Activated CD4-positive, alpha-beta T cell treated with anti-CD3 and anti-CD28 coated beads, Interleukin-2, amount 10 ng/mL, durations not matched to agents 7 days and 5 days (primary cell): ENCODE measurements at places on chromosomes 7 and 10.

DNA sequence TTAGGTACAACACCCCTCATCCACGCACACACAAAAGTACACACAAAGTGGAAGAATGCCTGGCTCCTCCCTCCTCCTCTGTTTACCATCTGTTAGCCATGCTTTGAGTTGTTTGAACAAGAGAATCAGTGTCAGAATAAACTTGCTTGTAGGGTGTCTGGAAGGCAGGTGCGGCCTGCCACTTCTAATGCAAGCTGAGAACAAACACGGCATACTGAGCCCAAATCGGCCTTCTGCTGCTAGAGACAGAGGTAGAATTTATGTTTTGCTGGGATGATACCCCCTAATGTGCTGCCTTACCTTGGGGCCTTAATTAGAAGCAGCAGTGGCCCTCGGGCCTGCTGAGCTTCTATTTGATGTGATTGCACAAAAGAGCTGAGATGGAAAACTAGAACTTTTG lies 24.9 kb upstream of the FAM180A start:
- DNase-seq = no peak

- no peak for DNase-seq
Observed at GRCh38 chr7:5203183-5203537, 13.1 kb downstream of the WIPI2 start.

GRCh38 chr7:36303202-36304098 lies 86.2 kb upstream of the ANLN start:
- DNase-seq = no peak

DNA sequence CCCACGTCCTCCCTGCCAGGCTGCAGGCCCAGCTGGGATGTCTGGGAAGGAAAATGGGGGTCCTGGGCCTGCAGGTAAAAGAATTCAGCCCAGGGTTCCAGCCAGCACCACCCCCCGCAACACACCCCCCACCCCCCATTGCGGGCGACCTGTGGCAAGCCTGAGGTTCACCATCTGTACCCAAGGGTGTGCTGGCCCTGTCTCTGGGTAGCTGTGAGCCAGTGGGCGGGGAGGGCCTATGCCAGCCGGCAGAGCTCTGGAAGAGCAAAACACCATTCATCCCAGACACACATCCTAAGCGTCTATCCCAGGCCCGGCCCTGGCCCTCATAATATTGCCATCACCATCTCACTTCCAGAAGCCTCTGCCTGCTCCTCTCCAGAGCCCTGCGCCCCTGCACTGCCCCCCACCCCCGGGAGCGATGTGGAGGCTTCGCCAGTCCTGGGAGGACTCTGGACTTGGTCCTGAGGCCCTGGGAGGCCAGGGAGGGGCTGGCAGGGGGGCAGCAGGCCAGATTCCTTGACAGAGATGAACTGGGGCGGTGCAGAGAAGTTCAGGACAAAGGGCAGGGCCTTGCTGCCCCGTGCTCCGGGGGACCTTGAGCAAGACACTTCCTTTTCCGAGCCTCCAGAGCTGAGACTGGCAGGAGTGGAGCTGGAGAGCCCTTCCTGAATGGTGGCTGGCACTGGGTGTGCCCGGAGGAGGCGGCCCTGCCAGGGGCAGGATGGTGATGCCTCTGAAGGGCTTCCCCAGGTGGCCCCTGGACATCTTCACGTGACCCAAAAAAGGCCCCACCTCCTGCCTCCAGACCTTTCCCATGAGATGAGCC lies 8.7 kb upstream of the TTYH3 start:
- no peak for DNase-seq

GRCh38 chr10:12644380-12645144 lies 295.2 kb downstream of the CAMK1D start:
- no peak for DNase-seq

GRCh38 chr10:36256948-36257356 lies 614.9 kb upstream of the FZD8 start:
- DNase-seq = no peak

- no peak for DNase-seq
Observed at GRCh38 chr10:128295003-128295402, 168.8 kb upstream of the MKI67 start.

GRCh38 chr10:14477408-14477710 lies 146.6 kb upstream of the FRMD4A start:
- no peak for DNase-seq

GRCh38 chr10:116744163-116744753 lies 1.9 kb upstream of the HSPA12A start:
- DNase-seq = no peak

DNA sequence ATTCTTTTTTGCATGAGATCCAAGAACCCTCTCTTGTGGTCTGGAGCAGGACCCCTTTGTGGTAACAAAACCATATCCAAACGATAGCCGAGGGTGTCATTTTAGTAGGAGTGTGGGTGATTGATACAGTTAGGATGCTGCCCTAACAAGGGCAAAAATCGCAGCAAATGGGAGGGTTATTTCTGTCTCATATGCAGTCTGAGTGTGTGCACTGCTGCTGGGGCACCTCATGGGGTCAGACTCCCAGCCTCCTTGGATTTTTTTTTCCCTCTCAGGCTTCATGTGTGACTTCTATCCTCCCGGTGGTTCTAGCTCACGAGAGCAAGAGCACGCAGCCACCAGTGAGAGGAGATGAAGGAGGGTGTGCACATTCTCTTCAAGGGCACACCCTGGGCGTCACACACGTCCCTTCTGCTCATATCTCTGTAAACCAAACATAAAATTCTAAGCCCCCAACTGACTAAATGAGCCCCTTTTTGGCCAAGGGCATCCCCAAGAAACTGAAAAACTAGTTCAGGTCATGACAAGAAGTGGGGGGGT lies 28.6 kb upstream of the IL15RA start:
- no peak for DNase-seq

- no peak for DNase-seq
Observed at GRCh38 chr10:122190176-122190943, 80.7 kb upstream of the BTBD16 start.

- no peak for DNase-seq
Observed at GRCh38 chr7:143885951-143886350, 16.0 kb downstream of the TCAF1 start.

GRCh38 chr10:22629126-22629525 lies 85.3 kb downstream of the PIP4K2A start:
- DNase-seq = no peak

DNA sequence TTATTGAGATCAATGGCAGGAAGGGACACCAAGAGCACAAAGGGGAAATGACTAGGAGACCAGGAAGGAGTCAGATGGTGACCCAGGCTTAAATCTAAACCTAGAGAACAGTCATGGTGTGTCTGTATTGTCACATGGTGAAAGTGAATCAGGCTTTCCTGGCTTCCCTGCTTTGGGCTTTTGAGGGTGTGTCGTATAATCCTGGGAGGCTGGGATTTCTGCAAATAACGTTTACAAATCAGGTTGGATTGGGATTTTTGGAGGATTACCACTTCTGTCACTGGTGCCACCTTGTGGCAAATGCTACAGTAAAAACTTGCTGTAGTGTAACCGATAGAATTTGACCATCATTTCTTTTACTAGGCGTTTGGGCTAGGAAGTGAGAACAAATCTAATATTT lies 502.6 kb downstream of the NRG3 start:
- DNase-seq = no peak

- DNase-seq = no peak
Observed at GRCh38 chr10:58743466-58744115, 230.9 kb downstream of the BICC1 start.

DNA sequence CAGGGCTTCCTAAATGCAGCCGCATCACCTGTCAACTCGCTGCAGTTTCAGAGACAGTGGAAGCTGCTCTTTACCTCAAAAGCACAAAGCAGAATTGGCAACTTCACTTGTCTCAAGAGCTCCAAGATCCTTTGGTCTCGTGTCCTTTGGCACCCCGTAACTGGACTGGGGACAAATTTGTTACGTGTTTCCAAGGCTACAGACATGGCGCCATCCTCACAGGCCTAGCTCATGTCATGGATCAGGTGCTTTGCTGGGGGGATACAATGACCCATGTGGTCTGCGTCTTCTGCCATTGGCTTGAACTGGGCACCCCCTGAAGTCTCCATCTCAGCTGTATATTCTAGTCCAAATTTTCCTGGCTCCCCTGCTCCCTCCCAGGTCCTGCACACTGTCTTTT lies 48.6 kb downstream of the CHST3 start:
- no peak for DNase-seq

GRCh38 chr7:41029072-41029499 lies 673.8 kb downstream of the INHBA start:
- no peak for DNase-seq

DNA sequence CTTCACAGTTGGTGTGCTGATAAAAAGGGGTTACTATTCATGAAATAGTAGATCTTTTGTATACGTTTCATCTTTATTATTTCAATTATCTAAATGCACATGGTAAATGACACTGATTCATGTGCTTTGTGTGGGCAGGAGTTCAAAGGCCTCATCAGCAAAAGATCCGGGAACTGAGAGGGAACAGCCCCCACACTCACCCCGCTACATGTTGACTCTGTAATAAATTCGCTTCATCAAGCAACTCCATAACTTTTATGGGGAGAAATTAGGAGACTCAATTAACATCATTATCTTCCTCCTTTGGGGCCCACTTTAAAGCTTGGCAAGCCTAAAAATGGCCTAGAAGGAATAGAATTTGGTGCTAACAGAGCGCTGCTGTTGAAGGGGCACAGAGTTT lies 250.7 kb upstream of the BMPER start:
- no peak for DNase-seq

- DNase-seq = no peak
Observed at GRCh38 chr10:88920986-88921593, 31.5 kb downstream of the ACTA2 start.

DNA sequence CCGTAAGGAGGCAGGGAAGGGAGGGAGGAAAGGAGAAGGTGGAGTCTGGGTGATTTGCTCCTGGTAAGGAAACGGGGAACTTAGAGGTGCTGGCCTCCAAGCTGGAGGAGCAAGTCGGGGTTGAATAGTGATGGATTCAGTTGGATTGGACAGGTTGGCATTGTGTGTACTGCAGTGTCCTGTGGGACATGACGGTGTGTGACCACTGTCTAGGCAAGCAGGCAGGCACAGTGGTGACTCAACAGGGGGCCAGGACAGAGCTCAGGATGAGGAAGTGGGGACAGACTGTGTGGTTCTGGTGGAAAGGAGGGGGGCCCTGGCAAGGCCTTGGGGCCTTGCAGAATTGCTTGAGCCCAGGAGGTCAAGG lies 48.8 kb downstream of the COL26A1 start:
- DNase-seq = no peak

- DNase-seq = no peak
Observed at GRCh38 chr7:27991006-27991528, 189.5 kb downstream of the JAZF1 start.

DNA sequence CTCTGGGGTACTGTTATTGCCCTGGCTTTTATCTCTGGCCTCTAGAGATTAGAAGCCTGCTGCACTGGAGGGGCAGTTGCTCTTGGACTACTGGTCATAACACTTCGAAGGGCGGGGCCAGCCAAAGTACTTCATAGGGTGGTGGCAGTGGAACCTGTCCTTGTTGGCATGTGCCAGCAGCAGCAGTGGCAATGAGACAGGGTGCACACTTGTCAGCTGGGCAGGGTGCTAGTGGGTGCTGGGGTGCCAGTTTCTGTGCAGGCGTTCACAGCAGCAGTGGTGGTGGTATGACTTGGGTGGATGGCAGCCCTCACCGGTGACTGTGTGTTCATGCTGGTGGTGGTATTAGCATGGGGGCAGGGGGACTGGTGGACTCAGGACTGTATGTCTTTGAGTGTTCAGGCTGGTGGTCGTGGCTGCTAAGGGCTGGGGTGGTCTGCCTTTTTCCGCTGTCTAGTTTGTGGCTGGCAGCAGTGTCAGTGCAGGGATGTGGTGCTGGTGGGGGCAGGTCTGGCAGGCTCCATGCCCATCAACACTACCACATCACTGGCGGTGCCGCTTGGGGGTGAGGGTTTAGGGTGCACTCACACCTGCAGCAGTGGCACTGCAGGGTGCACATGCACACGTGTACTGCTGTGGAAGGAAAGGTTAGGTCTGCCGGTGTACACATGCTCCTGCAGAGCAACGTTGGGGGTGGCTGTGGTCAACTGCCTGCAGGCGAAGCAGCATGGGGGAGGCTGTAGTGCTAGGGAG lies 176.1 kb upstream of the CDC14C start:
- no peak for DNase-seq

DNA sequence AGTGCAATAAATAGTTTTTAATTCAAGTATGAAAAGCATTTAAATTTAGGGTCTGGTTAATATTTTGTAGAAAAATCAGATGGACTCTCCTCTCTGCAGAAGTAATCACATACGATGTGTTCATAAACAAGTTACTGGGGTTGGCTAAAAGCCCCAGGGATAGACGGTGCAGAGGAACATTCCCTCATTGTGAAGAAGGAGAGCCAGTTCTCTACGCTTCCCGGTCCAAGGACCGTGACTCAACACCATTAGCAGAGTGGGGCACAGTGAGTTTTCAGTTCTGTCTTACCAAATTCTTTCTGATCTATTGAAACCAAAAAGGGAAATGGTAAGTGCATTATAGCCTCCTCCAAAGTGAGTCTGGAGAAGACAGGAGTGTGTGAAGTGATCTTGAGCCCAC lies 327.8 kb downstream of the WDR37 start:
- DNase-seq = no peak

DNA sequence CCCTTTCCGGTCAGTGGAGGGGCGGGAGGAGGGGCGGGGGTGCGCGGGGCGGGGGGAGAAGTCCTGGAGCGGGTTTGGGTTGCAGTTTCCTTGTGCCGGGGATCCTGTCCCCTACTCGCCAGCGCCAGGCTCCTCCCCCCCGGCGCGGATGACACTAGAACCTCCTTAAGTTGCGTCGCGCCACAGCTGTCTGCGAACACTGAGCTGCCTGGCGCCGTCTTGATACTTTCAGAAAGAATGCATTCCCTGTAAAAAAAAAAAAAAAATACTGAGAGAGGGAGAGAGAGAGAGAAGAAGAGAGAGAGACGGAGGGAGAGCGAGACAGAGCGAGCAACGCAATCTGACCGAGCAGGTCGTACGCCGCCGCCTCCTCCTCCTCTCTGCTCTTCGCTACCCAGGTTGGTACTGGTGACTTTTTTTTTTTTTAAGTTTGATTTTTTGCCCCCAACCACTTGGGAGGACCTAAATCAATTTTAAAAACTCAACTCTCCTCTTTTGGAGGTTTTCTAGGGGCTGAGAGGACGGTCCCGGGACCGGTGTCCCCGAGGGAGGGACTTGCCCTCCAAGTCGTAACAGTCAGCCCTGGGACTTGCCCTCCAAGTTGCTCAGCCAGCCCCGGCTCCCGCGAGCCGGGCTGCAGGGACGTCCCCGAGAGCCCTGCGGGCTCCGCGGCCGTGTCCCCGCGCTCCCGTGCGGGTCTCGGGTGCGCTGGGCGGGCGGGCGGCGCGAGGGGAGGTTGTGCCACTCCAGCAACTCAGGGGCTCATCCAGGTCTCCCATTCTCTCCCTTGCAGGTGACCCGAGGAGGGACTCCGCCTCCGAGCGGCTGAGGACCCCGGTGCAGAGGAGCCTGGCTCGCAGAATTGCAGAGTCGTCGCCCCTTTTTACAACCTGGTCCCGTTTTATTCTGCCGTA lies at the start of gene GATA3:
Gene GATA3, plus strand, starts transcription at position 195 of the 914 bp plus-strand sequence. CDS start 968 bp downstream, outside the sequence.
- DNase-seq = peak; percentile 90

- DNase-seq = no peak
Observed at GRCh38 chr10:69810675-69811397, 9.1 kb downstream of the COL13A1 start.
